ENCODE measurements at places on chromosomes 1 and 21.

GRCh38 chr1:74534241-74534640 is 21.8 kb upstream of the LRRC53 start:
- DNase-seq = no peak

DNA sequence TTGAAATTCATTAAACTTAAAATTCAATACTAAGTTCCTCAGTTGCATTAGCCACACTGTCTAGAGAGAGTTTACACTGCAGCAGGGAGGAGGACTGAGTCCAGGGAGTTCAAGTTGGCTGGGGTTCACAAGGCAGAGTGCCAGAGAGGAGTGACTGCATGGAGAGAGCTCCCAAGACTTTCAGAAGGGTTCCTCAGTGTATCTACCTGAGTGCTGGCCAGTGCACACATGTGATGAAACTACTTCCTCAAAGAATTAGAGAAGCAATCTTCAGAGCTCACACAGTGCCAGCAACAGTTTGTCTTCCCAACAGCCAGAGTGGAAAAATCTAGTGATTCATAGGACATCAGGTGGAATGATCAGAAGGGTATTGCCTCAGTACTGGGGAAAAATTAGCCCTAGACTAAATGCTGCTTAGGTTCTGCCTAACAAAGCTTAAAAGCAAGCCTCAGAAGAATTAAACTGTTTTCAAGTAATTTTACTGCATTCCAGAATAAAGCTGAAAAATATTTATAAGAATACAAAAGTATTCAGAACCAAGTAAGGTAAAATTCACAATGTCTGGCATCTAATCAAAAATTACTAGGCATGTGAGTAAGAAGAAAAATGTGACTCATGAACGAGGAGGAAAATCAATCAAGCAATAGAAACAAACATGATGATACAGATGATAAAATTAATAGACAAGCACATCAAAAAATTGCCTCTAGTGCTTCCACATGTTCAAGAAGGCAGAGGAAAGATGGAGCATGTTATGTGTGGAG is 10.4 kb upstream of the WNT3A start:
- no peak for DNase-seq

DNA sequence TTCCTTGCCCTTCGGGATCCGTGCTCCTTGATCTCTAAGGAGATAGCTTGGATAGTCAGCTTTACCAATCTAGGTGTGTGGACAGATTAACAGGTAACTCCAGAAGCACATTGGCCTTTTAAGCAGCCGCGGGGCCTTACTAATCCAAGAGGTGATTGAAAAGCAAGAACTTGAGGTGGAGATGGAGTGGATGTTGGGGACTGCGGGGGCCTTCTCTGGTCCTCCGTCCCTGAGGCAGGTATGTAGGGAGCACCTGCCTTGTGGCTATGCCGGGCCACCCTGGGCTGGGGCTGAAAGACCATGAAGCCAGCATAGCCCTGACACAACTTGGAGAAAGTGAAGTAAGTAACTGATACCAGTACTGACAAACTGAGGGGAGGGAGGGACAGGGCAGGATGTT is 10.6 kb downstream of the SOX13 start:
- DNase-seq = no peak

GRCh38 chr1:221394011-221394544 is 347.8 kb downstream of the DUSP10 start:
- no peak for DNase-seq

DNA sequence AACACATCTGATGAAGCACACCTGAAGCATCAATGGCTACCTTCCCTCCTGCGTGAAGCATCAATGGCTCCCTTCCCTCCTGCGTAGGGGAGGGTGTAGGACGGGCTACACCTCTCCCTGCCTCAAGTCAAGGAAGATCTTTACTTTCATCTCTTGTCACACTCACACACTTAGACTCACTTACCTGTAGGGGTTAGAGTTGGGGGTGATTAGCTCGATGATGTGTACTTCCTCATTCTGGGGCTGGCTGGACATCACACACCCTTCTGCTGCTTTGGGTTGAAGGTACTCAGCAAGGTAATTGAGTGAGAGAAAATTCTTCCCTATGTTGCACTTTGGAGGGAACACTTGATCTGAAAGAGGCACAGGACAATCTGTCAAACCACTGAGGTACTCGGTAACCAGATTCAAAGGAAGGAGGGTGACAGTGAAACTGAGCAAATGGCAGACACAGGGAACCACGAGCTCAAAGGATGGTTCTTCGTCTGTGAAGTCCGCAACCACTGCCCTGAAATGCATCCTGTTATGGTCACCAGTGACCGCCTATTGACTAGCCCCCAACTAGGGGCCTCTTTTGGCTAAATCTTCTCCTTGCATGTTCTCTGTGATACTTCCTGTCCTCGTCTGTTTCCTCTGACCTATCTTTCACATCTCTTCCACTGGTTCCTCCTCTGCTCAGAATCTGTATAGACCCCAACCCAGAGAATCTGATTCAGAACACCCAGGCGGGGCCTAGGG is 156.2 kb downstream of the TGFBR3 start:
- no peak for DNase-seq

GRCh38 chr1:115325874-115326273 is 12.2 kb downstream of the NGF start:
- peak; percentile 15 for DNase-seq

DNA sequence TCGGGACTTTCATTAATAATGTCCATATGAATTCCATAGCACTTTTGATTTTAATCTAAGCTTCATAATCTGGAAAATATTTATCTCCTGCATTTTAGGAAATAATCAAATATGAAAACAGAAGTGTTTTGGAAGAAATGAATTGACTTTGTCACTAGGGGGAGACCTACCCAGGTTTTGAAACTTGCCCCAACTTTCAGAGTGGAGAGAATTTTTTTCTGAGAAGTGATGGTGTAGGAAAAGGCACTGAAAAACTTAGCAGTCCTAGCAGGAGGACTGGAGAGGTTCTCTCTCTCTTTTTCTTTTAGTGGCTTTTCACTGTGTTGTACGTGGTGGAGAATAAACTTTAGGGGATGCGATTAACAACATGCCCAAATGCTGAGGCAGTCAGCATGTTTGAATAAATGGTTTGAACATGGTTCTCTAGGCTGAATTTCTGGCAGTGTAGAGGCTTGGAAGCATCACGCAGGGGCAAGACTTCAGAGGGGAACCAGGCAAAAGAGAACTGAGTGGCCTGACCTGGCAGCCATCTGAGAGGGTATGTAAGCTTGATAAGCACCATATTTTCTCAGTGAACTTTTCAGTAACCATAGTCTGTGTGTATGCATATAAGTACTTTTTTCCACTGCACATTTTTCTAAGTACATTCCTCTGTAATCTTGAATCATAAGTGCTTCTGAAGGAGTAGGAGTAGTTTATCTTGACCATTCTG is 68.3 kb upstream of the NEK7 start:
- DNase-seq = peak; percentile 16

GRCh38 chr1:14977338-14977931 is 176.1 kb upstream of the TMEM51 start:
- peak; percentile 97 for DNase-seq

GRCh38 chr21:44701541-44701940 is 4.6 kb downstream of the KRTAP10-12 start:
- DNase-seq = no peak

DNA sequence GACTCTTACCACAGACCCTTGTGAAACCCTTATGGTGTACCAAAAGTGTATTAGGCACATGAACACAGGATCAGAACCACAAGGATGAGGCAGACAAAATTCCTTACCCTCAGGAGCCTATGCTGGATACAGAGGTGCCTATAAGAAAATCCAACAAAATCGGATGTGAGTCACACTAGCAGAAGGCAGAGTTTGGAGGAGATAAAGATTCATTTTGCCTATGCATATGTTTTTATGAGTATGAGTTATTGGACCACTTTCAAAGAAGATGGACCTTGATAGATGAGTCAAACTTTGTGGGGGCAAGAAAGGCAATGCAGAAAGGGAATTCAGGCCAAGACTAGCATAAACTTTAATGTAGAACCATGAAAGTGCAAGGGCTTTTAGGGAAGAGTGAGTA is 17.0 kb downstream of the CAMK1G start:
- DNase-seq = no peak

GRCh38 chr1:246270236-246270635 is 236.8 kb downstream of the SMYD3 start:
- no peak for DNase-seq

- no peak for DNase-seq
Observed at GRCh38 chr21:36654324-36654723, 44.6 kb upstream of the SIM2 start.

DNA sequence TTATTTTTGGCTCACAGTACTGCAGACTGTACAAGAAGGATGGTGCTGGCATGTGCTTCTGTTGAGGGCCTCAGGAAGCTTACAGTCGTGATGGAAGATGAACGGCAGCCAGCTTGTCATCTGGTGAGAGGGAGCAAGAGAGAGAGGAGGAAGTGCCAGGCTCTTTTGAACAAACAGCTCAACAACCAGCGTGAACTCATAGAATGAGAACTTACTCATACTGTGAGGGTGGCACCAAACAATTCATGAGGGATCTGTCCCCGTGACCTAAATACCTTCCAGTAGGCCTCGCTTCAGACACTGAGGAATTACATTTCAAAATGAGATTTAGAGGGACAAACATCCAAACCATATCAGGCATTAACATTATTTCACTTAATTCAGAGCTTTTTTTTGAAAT is 84.7 kb downstream of the PKN2 start:
- DNase-seq = no peak

- no peak for DNase-seq
Observed at GRCh38 chr1:235004276-235004675, 124.4 kb downstream of the TOMM20 start.

GRCh38 chr1:54355931-54356679 is 50.1 kb downstream of the SSBP3 start:
- DNase-seq = no peak

DNA sequence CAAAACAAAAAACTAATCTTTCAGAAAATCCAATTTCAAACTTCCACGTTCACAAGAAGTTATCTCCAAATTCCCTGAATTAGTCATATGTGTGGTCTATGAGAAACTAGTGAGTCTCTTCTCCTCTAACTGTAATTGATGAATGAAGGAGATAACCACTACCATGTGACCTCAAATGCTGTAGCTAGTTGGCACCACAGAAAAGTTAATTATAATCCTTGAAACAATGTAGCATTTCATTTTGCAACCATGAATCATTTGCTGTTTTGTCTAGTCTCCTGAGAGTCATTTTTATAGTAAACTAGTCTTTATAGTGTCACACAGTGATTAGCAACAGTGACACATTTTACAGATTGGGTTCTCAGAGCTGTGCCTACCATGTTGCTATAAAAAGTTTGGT is 287.5 kb downstream of the LRRIQ3 start:
- peak; percentile 98 for DNase-seq

DNA sequence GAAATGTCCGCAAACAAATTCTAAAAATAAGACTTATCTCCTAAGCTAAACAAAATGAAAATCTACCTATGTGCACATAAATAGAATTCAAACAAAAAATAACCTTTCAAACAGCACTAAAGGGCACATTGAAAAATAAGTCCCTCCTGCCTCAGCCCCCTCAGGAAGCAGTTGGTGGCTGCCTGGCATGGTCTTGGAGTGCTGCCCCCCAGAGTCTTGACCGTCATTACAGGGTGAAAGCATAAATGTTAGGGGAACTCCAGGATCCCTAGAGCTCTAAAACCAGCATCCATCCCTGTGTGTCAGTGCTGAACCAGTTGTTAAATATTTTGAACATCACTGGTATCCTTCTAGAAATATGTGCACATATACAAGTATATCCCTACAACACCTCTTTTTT is 6.5 kb upstream of the NPL start:
- no peak for DNase-seq

- DNase-seq = no peak
Observed at GRCh38 chr1:69497441-69498221, 70.1 kb upstream of the LRRC7 start.

DNA sequence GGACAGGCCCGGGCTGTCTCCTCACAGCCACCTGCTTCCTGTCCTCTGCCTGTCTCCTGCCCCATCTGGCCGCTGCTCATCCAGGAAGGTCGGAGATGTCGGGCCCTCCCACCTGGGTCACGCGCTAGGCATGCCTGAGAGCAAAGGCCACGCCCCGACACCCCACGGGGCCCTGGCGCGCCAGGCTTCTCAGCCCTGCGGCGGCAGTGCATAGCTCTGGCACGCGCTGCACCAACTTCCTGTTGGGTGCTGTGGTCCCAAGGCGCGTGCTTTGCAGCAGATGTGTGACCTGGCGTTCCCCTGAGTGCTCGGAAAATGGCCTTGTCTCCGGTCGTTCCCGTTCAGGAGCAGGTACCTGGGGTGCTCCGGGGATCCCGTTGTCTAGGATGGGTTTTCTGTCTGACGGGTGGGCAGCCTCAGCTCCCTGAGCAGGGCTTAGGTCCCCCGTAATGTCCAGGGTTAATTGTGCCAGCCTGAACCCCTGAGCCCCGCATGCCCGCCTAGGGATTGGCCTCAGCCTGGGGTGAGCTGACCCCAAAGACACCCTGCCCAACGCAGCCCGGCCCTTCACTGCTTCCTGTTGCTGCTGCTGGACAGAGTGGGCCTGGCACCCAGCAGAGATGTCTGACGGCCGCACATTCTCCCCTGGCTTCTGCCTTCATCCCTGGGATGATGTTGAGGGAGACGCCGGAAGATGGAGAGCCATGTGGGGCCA is 19.4 kb upstream of the KCNAB2 start:
- DNase-seq = peak; percentile 40

DNA sequence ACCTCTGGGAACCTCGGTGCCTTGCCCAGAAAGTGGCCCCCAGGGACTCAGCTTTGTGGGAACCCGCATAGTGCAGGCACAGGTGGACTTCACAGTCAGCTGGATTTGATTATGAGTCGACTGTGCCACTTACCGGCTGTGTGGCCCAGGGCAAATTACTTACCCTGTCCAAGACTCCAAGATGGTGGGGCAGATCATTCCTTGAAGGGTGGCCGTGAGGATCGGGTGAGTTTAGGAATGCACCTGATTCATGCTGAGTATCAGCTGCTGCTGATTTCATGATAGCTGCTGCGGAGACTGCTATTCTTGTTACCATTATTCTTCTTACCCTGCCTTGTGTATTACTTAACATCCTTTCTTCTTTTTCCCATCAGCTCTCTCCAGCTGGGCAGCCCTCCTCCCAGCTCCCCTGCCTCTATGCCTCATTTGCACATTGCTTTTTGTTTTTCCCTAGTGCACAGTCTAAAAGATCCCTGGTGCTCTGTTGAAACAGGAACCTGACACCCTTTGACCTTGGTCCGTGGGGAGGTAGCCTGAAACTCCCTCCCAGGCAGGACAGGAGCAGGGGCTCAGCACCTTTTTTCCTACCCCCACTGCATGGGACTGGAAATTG is 40.5 kb upstream of the FHAD1 start:
- DNase-seq = no peak

All from RCC 7860 (cell line).